Bronchial smooth muscle cell (primary cell): ENCODE measurements at places on chromosomes 16 and 17. TPM values are rescaled to one million over a fixed set of nuclear protein-coding genes. Genes with fewer than 3 reads are reported as not detected.

Gene NGFR
- 0.26 and 0.32 TPM in 2 replicates for total RNA-seq

Gene TERB1
- under 0.01 and 0.09 TPM in 2 replicates for total RNA-seq

Gene HCRT
- total RNA-seq, result not detected in 2 replicates

Gene KCNJ18
- not detected in 2 replicates for total RNA-seq

Gene NHLRC4
- 1.1 and 4.7 TPM in 2 replicates for total RNA-seq

Gene CTRB2
- not detected in 2 replicates for total RNA-seq

Gene WDR45B
- total RNA-seq, result 40.9 and 44.3 TPM in 2 replicates

Gene MYL4
- not detected in 2 replicates for total RNA-seq
